ENCODE measurements at places on chromosomes 2 and 18.

DNA sequence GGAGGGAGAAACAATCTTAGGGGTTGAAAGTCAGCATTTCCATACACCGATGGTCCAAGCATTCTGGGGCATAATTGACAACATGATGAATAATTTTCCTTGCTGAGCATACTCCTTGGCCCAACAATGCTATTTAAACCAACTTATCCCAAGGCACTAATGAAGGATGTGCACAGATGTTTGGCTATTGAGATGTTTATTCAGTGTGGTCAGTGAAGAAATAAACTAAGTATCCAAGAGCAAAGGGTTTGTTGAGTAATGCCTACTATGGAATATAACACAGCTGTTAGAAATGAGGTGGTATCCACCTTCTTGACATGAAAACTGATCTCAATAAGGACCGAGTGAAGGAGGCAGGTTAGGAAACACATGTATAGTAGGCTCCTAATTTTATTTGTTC, 53.9 kb upstream of the RAB6D start:
- no peak for DNase-seq

DNA sequence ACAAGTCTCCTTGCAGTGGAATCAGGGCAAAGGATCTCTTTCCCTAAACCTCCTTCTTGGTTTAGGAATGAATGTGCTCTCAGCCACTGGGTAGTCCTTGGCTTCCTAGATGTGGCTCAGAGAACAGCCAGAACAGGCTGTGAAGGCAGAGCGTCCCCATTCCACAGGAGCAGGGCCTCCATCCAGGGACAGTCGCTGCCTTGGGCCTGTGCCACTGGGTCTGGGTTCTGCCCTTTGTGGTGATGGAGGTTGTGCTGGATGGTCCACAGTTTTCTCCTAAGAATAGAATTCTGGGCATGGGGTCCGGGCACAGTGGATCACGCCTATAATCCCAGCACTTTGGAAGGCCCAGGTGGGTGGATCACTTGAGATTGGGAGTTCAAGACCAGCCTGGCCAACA, 516.5 kb upstream of the RAB6C start:
- no peak for DNase-seq

GRCh38 chr2:119175517-119175916, 17.0 kb upstream of the C1QL2 start:
- no peak for DNase-seq

DNA sequence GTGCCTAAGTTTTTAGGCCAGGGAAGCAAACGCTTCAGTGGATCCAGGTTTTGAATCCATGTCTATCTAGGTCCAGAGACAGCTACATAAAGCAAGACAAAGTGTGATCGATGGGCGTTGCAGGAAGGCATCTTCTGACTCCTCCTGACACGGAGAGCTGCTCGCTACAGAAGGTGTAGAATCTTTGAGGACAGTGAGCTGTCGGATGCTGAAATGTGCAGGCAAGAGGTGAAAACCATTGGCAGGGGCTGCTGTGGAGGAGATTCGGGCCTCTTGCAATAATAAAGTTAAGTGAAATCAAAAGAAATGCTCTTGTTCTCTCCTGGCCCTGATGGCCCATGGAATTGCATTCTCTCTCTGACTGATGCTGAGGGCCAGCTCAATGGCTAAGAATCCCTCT, 336.2 kb downstream of the CYRIA start:
- no peak for DNase-seq

DNA sequence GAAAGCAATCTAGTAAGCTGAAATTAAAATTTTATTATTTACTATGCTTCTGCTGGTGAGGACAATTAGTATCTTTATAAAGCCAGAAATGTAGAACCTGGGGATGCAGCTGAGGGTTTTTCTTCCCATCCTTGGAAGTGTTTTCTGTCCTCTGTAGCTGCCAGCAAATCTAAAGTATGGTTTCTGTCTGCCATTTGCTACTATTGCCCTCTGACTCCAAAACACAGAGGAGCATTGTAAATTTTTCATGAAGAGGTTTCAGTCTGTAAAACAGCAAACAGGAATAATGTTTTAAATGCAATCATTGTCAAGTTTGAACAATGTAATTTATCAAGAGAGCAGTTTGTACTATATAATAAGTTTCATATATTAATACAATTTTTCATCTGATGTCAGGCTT, 258.8 kb downstream of the ZNF407 start:
- DNase-seq: no peak
